ENCODE measurements at places on chromosomes 11 and 22. TPM values are rescaled to one million over a fixed set of nuclear protein-coding genes. Genes with fewer than 3 reads are reported as not detected.
A peak's percentile ranks its signal among the peaks of the same experiment; 100 is the strongest.

MPZL2 gene
- total RNA-seq = 72.5 TPM

OR4C6 gene
- total RNA-seq = not detected

IGLL1 gene
- not detected for total RNA-seq

DNA sequence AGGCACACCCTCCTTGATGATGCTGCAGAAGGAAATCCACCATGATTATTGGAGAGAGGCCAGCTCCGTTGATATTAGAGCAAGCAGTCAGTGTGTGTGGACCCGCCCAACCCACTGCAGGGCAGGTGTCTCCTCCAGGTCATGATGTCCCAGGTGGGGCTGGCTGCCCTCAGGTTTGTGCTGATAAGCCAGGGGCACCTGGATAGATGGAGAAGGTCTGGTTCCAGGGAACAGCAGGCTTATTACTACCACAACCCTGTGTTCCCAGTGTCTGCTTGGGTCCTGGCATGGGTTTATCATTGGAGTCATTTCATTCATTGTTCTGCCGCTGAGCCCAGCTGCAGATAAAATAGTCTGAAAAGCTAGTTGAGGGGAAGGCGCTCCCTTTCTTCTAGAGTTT lies 181.1 kb upstream of the NECTIN1 start:
- DNase-seq = peak; percentile 17

DNA sequence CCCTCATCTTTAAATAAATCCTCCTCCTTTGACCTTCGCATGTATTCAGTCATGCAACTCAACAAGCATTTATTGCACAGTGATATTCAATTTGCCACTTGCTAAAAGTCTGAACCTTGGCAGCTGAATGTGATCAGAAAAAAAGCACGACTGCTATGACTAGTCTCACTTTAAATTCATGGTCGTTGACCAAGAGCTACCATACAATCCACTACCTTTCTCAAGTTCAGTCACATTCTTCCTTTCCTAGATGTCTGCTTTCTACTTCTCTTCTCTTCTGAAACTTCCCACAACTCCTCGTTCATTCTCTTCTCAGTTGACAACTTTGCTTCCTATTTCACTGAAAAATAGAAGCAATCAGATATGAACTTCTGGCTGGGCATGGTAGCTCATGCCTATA lies 2.0 kb upstream of the SAA1 start:
- DNase-seq = no peak

- no peak for DNase-seq
Observed at GRCh38 chr11:132872211-132872610, 660.1 kb downstream of the OPCML start.

GRCh38 chr22:46810856-46811786 lies 48.7 kb downstream of the TBC1D22A start:
- DNase-seq = no peak

DNA sequence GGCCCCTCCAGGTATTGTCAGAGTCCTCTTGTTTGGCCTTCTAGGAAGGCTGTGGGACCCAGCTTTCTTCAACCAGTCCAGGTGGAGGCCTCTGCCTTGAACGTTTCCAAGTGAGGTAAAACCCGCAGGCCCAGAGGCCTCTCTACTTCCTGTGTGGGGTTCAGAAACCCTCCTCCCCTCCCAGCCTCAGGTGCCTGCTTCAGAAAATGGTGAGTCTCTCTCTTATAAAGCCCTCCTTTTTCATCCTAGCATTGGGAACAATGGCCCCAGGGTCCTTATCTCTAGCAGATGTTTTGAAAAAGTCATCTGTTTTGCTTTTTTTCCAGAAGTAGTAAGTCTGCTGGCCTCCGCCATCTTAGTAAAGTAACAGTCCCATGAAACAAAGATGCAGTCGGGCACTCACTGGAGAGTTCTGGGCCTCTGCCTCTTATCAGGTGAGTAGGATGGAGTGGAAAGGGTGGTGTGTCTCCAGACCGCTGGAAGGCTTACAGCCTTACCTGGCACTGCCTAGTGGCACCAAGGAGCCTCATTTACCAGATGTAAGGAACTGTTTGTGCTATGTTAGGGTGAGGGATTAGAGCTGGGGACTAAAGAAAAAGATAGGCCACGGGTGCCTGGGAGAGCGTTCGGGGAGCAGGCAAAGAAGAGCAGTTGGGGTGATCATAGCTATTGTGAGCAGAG lies at the start of gene CD3E:
CD3E (plus strand) TSS at position 163 of the 681 bp plus-strand sequence; CDS start at position 386, 223 bp downstream.
- no peak for DNase-seq

DNA sequence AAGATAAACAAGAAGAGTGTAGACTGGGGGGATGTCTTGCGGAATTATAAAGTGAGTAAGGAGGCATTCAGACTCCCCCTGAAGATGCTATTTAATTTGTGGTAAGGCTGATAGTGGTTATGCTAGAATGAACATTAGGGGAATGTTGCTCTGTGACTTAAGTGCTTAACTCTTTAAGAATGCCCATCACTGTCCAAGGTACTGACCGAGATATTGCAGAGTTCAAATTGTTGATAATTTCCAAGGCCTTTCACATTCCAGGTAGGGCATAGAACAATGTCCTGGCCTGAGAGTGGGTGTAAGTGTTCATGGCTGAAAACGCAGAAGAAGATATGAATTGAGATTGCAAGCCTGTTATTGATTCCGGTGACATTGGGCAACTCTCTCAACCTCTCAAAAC lies 90.3 kb upstream of the SEZ6L start:
- DNase-seq = no peak

- no peak for DNase-seq
Observed at GRCh38 chr11:121385688-121386087, 66.4 kb upstream of the SORL1 start.

DNA sequence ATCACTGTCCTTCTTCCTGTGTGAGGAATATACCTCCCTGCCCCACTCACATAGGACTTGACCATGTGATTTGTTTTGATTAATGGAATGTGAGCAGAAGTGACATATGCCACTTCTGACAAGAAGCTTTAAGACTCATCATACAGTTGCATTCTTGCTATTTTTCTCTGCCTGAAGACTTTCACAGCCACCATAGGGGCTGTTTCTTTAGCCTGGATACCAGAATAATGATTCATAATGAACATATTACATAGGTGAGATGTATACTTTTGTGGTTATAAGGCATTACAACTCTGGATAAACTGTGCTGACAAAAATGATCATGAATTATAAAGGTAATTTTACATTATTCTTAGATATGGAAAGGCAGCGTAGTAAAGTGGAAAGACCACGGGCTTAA lies 798.0 kb downstream of the DLG2 start:
- DNase-seq = no peak

DNA sequence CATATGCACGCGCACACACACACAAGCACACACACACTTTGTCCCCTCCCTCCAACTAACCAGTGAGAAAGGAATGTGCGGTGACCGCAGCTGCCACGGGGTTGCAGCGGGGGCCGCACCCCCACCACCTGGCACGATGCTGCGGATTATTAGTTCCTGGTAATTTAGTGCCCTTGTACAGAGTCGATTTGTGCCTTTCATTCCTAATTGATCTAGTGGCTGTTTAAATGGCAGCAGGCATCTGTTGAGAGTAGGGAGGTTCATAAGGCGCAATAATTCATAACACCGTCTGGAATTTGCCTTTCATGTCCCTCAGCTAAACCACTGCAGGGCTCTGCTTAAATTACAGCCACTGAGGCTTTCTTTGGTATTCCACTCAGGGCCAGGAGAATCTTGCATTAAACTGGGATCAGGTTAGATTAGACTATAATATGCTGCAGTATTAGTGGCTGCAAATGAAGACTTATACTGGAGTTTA lies 113.7 kb downstream of the FEZ1 start:
- DNase-seq = no peak

DNA sequence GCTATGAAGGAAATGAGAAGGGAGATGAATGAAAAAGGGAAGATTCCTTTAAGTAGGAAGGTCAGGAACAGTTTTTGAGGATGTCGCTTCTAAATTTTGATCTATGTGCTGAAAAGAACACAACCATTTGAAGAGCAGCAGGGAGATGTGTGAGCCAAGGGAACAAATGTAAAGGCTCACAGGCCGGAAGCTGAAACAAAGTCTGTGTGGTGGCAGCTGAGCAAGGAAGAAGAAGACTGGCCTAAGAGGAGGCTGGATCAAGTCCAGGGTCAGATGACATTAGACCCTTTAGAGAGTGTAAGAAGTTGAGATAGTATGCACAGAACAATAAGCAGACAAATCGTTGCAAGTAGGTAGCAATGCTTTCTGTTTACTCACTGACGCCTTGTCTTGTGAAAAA lies 1631.4 kb upstream of the TENM4 start:
- DNase-seq = no peak

DNA sequence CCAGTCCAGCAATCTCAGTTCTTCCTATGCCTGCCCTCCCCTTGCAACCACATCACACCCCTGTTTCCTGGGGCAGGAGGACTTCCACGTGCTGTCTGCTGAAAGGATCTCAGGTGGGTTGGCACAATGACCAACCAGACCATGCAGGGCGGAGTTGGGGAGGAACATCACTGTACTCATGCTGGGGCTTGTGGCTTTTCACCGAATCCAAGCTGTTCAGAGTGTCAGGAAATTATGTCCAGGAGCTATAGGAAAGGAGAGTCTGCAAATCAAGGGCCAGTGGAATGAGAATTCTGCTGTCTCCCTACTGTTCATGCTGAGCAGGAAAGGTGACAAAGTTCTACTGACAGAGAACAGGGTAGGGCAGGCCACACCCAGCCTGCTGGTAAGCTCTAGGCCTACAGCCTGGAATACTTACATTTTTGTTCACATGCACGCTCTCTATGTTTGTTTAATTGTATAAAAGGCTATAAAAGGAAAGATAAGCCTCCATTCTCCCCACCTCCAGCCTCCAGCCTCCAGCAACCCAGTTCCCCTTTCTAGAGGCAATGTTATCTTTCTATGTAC lies 1.7 kb upstream of the PLAAT2 start:
- DNase-seq = peak; percentile 71

DNA sequence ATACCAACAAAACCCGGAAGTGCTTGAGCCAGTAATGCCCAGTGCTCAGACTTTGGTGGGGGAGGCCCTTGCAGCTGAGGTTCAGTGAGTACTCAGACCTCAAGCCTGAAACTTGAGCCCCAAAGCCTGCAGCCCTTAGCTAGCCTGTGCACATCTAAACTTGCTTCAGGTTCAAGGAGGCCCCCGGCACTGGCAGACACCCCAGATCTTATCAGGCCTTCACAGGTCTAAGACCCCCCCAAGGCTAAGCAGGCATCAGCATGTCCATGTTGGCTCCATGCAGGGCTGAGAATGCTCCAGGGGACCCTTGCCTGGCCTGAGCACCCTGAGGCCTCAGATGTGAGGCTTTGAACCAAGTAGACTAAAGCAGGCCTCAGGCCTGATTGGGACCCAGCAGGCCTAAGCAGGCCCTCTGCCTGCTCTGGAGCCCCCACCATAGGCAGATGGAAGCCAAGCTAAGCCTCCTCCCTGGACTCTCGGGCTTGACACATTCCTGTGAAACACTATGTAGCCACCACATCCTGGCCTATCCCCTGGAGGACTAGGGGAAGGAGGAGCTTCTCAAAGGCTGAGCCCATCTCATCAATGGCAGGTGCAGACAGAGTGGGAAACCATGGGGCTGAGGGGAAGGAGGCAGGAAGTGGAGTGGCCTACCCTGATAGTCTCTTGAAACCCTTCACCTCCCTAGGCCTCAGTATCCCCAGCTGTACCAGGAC lies 1.2 kb upstream of the CASTOR1 start:
- no peak for DNase-seq

- no peak for DNase-seq
Observed at GRCh38 chr11:130911306-130911705, 5.0 kb downstream of the SNX19 start.

All from mucosa of gallbladder (tissue), 1 donor.